Stimulated activated CD4-positive, alpha-beta T cell treated with anti-CD3 and anti-CD28 coated beads, TNF-alpha, amount 100 ng/mL, for 24 hours (primary cell): ENCODE measurements at places on chromosomes 1 and 21.

- no peak for DNase-seq
Observed at GRCh38 chr1:116436611-116436970, 63.5 kb downstream of the ATP1A1 start.

DNA sequence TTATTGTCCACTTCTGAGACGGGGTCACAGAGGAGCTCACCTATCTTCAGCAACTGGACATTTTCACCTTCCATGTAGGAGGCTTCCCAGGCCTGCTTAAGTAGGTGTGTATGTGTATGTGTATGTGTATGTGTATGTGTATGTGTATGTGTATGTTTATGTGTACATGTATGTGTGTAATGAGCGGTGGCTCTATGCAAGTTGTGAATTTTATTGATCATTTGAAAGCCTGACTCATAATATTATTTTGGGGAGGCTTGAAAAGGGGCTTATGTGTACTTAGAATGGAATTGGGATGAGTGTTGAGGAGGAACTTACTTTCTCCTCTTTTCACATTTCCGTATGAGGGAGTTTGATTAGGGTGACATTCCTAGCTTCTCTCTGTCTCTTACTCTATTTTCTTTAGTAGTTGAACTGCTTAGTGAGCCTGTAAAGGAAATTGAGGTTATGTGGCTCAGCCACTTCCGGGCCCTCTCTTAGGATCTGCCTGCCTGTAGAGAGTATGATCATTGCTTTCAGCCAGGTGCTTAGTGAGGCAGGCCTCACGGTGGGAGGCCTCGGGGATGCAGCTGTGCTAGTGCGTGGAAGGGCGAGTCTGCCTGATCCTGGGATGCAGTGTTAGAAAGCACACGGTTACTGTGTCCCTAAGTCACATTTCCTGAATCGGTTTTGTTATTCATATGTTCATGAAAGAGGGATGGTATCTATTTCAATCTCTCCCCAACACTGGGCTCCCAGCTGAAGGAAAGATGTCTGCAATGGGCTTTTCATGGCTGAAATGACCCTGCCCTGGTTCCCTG is 61.0 kb downstream of the IER5 start:
- DNase-seq = no peak

DNA sequence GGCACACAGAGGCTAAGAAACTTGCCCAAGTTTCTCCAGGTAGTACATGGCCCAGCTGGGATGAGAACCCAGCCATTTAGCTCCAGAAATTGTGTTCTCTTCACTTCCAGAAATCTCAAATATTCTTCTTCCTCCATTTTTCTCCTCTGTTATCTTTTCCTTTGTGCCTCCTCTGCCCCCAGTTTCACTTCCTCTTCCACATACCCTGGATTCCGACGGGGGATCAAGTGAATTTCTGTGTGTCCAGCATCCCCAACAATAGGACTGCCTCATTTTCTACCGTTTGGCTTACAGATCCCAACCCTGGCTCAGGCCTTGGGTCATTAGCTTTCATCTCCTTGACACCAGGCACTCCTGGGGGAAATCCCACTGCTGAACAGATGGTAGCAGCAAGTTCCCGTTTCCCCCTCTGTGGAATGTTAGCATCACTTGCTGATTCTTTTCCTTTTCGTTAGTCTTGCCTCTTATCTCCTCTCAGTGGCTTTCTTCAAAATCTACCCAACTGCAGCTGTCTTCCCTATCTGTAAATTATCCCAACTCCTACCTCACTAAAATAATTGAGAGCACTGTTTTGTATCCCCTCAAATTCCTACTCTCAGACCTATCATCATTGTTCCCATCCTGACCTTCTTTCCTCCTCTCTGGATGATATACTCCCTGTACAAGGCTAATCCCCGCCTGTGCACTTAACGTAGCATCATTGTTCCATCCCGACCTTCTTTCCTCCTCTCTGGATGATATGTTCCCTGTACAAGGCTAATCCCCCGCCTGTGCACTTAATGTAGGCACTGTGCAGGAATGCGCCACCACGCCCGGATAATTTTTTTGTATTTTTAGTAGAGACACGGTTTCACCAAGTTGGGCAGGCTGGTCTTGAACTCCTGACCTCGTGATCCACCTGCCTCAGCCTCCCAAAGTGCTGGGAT is 36.5 kb downstream of the SCCPDH start:
- no peak for DNase-seq

GRCh38 chr1:24849672-24850295 is 80.3 kb downstream of the RUNX3 start:
- DNase-seq = no peak

- no peak for DNase-seq
Observed at GRCh38 chr1:223248770-223249140, 105.7 kb upstream of the TLR5 start.

GRCh38 chr1:191913260-191913977 is 244.8 kb upstream of the RGS18 start:
- DNase-seq = no peak

GRCh38 chr1:42845866-42846256 is 552 bp upstream of the ZNF691 start:
- DNase-seq = no peak

GRCh38 chr21:42685036-42685435 is 31.6 kb downstream of the PDE9A start:
- DNase-seq = no peak
